CD4-positive, alpha-beta T cell treated with Interleukin-15 for 4 hours (primary cell): ENCODE measurements at places on chromosomes 12 and 14.
A peak's percentile ranks its signal among the peaks of the same experiment; 100 is the strongest.

GRCh38 chr14:35600253-35600652 lies 66.3 kb downstream of the INSM2 start:
- no peak for DNase-seq

GRCh38 chr14:50354527-50354926 lies 42.2 kb downstream of the CDKL1 start:
- DNase-seq, result no peak

- peak; percentile 81 for DNase-seq
Measured at GRCh38 chr12:110698171-110698902, 9.4 kb upstream of the HVCN1 start.

GRCh38 chr12:38053655-38054464 lies 262.7 kb upstream of the ALG10B start:
- no peak for DNase-seq

GRCh38 chr14:101374373-101375338 lies 186.6 kb upstream of the DIO3 start:
- no peak for DNase-seq
